Ascending aorta (tissue), 2 donors: ENCODE measurements at places on chromosomes 12 and 14. TPM values are rescaled to one million over a fixed set of nuclear protein-coding genes. Genes with fewer than 3 reads are reported as not detected.

The RFX4 gene
- not detected for total RNA-seq

The FIGNL2 gene
- not detected for total RNA-seq

The OTX2 gene
- not detected for total RNA-seq

The CAPZA3 gene
- not detected for total RNA-seq

The RAD51B gene
- total RNA-seq, result not detected

The ARMH4 gene
- total RNA-seq, result 3.8 TPM

The NTS gene
- total RNA-seq, result not detected

The CDKN1B gene
- total RNA-seq, result 65.1 TPM

The SLC6A12 gene
- total RNA-seq, result 1.4 TPM

The ANO4 gene
- 0.11 TPM for total RNA-seq

The ITPK1 gene
- 85.3 TPM for total RNA-seq

The PPP1R36 gene
- not detected for total RNA-seq

The LYZ gene
- total RNA-seq, result 4.5 TPM

The RD3L gene
- total RNA-seq, result not detected

The TAC3 gene
- not detected for total RNA-seq

The PIWIL1 gene
- total RNA-seq, result not detected

The BCL11B gene
- total RNA-seq, result 0.85 TPM

The PROX2 gene
- not detected for total RNA-seq

The APOLD1 gene
- total RNA-seq, result 189 TPM

The HOXC13 gene
- total RNA-seq, result not detected

The RPGRIP1 gene
- total RNA-seq, result not detected

The PRH2 gene
- not detected for total RNA-seq

The ANKRD33 gene
- not detected for total RNA-seq

The LHX5 gene
- total RNA-seq, result not detected

The CDKL1 gene
- 0.85 TPM for total RNA-seq

The SIX1 gene
- 1.1 TPM for total RNA-seq

The SDS gene
- 34.5 TPM for total RNA-seq

The CD27 gene
- total RNA-seq, result not detected

The HOXC5 gene
- total RNA-seq, result not detected

The RNASE3 gene
- total RNA-seq, result not detected

The SDR9C7 gene
- total RNA-seq, result not detected

The GRIP1 gene
- not detected for total RNA-seq

The NAA25 gene
- total RNA-seq, result 1.9 TPM

The C12orf56 gene
- not detected for total RNA-seq
